ENCODE measurements at places on chromosomes 1 and 21. TPM values are rescaled to one million over a fixed set of nuclear protein-coding genes. Genes with fewer than 3 reads are reported as not detected.

The TSACC gene
- total RNA-seq: 0.50 TPM

The HES3 gene
- total RNA-seq: not detected

The SMIM34 gene
- total RNA-seq: not detected

The C1orf185 gene
- total RNA-seq: not detected

The KRTAP19-1 gene
- total RNA-seq: not detected

The RNU1-4 gene
- total RNA-seq: under 0.01 TPM

The BLACAT1 gene
- 2.9 TPM for total RNA-seq

The UHMK1 gene
- total RNA-seq: 46.7 TPM

The KCNE2 gene
- not detected for total RNA-seq

The SLC9C2 gene
- total RNA-seq: not detected

The LMOD1 gene
- not detected for total RNA-seq

The FLG2 gene
- total RNA-seq: not detected

The ACBD3 gene
- total RNA-seq: 40.0 TPM

The SDC3 gene
- total RNA-seq: 42.8 TPM
